ENCODE measurements at places on chromosomes 5 and 9. TPM values are rescaled to one million over a fixed set of nuclear protein-coding genes. Genes with fewer than 3 reads are reported as not detected.

Gene ARHGEF37
- total RNA-seq, result 0.89 TPM

Gene TAF11L13
- not detected for total RNA-seq

Gene PCDHA13
- not detected for total RNA-seq

Gene IQGAP2
- total RNA-seq, result 0.71 TPM

Gene FSTL4
- total RNA-seq, result not detected

Gene PCDHA2
- not detected for total RNA-seq

Gene DRD1
- total RNA-seq, result not detected

Gene PARP8
- 3.2 TPM for total RNA-seq

Gene GADD45G
- not detected for total RNA-seq

Gene SMIM15
- total RNA-seq, result 57.1 TPM

Gene SPINK13
- total RNA-seq, result not detected

Gene KIF20A
- 104 TPM for total RNA-seq

Gene RAB24
- total RNA-seq, result 29.8 TPM

Gene FNBP1
- 16.7 TPM for total RNA-seq

Gene LRRC14B
- total RNA-seq, result not detected

Gene ASPN
- total RNA-seq, result 2.1 TPM

Gene FBP2
- 0.29 TPM for total RNA-seq

Gene ACSL6
- total RNA-seq, result under 0.01 TPM

Gene ITGA1
- total RNA-seq, result 11.5 TPM

Gene PCDHA10
- not detected for total RNA-seq

Gene SPOCK1
- total RNA-seq, result 14.9 TPM

Gene VCAN
- total RNA-seq, result 38.9 TPM

Gene ANKRD34B
- total RNA-seq, result not detected

Gene SCGB3A1
- not detected for total RNA-seq

Gene CDKN2A
- 52.5 TPM for total RNA-seq

Gene GFPT2
- 101 TPM for total RNA-seq

Gene SPINK4
- total RNA-seq, result not detected

Gene SPATA31A3
- not detected for total RNA-seq

Gene PIP5KL1
- total RNA-seq, result 1.2 TPM

Gene ATOX1
- 138 TPM for total RNA-seq

Gene SPATA6L
- not detected for total RNA-seq

Gene TMEFF1
- under 0.01 TPM for total RNA-seq

Gene ADGRV1
- total RNA-seq, result not detected

Gene GRM6
- total RNA-seq, result not detected

Gene CD72
- total RNA-seq, result 0.35 TPM

Gene FOXD4L5
- not detected for total RNA-seq

Gene DEPDC1B
- total RNA-seq, result 11.9 TPM

Gene WNT8A
- total RNA-seq, result not detected

Gene SMIM33
- total RNA-seq, result not detected

Gene IL5
- total RNA-seq, result not detected

Gene RGS14
- 15.1 TPM for total RNA-seq

Gene AJM1
- not detected for total RNA-seq

Gene PHF24
- not detected for total RNA-seq

Gene SLC2A8
- total RNA-seq, result 11.0 TPM

Gene IFNA13
- total RNA-seq, result not detected

Gene TNFSF8
- not detected for total RNA-seq

Gene CDX1
- total RNA-seq, result not detected

Gene PLPP7
- 14.9 TPM for total RNA-seq

Gene PAEP
- not detected for total RNA-seq

Gene PCDHGC4
- total RNA-seq, result 0.58 TPM

Gene PFN3
- not detected for total RNA-seq

Gene SNCAIP
- total RNA-seq, result 26.2 TPM

Gene AQP7
- total RNA-seq, result not detected

Gene DENND1A
- total RNA-seq, result 22.8 TPM

Gene PIP5K1B
- not detected for total RNA-seq

Gene LMBRD2
- 6.6 TPM for total RNA-seq

Gene PTGR1
- 114 TPM for total RNA-seq

Gene RASGRF2
- 5.1 TPM for total RNA-seq

Gene CNTFR
- 0.86 TPM for total RNA-seq

Gene CTNND2
- not detected for total RNA-seq
